Stimulated activated CD4-positive, alpha-beta T cell treated with anti-CD3 and anti-CD28 coated beads, Interleukin-1b, Interleukin-23, amount 100 ng/mL, for 1 hour (primary cell): ENCODE measurements at places on chromosomes 6 and 20.

GRCh38 chr6:111757342-111757741, 115.9 kb downstream of the FYN start:
- DNase-seq = no peak

GRCh38 chr20:1539816-1540419, 17.6 kb downstream of the SIRPD start:
- no peak for DNase-seq

- no peak for DNase-seq
These were observed 630 bp downstream of the PPP1R3G start for GRCh38 chr6:5085648-5086293.

DNA sequence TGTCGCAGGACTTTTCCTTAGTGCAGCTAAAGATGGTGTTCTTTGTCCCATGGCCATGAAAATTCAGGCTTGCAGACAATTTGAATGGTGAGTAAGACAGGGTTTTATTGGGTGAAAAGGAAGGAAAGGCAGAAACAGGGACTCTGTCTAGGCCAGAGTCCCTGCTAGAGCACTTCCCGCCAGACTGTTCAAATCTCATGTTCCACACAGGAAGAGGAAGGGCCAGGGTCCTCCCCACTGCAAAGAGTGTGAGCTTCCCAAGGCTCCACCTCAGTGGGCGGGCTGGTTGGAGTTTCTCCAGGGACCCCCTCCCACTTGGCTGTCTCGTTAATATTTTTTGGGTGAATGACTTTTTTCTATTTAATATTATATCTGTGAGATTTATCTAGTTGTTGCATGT, 29.0 kb downstream of the COL19A1 start:
- no peak for DNase-seq

- no peak for DNase-seq
These were observed 48.4 kb upstream of the ZBTB24 start for GRCh38 chr6:109531446-109531845.

GRCh38 chr20:18754653-18755045, 58.9 kb upstream of the SCP2D1 start:
- DNase-seq = no peak

DNA sequence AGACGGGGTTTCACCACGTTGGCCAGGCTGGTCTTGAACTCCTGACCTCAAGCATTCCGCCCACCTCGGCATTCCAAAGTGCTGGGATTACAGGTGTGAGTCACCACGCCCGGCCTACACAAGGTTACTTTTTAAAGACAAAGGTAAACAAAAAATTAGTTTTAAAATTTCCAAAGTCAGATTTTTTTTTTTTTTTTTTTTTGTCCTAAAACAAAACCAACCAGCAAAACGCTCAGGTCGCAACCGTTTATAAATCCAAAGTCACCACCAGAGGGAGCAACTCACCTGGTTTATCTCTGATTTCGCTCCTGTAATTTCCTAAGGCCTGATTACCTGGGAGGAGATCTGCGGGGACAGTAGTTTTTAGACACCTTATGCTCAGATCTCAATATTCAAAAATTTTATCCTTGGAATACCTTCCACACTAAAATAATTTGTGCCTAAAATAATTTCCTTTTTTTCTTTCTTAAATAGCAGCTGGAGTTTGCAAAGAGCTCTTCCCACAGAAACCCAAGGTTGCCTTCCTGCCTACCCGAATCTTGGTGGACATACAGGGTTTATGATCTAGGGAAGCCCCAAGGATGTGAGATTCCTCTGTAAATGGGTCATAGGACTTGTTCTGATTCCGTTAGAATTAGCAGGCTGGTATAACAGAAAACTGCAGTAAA, 19.8 kb upstream of the TREM1 start:
- no peak for DNase-seq

GRCh38 chr20:47258745-47259695, 97.5 kb downstream of the ZMYND8 start:
- DNase-seq = no peak
